ENCODE measurements at places on chromosomes 3 and 15.

- no peak for DNase-seq
Measured at GRCh38 chr3:189239616-189240015, 67.8 kb downstream of the TPRG1 start.

DNA sequence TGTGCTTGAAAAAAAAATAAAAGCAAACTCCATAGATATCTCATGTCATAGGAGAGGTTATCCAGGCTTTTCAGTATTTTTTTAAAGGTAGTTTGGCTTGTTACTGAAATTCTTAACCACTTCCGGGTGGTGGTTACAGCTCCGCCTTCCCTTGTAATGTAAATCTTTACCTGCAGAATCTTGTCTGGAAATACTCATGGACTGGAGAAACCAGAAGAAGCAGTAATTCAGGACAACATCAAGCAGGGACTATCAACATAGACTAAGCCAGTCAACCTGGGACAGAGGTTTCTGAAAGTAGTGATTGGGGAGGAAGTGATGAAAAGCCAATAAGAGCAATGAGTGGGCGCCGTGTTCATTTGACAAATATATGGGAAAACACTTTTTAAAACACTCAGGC lies 78.9 kb upstream of the SKOR1 start:
- DNase-seq = no peak

DNA sequence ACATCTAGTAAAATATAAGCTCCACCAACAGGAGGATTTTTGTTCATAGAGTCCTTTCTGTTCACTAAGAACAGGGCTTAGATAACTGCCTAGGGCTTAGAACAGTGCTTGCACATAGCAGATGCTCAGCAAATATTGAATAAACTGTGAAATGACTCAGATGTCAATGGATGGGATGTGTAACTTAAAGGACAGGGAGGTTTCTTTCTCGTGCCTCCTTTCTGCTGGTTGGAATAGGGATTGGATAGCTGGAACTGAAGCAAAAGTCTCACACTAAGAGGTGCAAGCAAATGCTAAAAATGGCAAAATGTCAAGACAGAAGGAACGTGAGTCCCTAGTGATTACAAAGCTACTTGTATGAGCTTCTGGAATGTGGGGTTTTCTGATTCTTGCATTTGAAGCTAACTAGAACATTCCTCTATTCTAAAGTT lies 392.8 kb upstream of the WNT5A start:
- DNase-seq = no peak

DNA sequence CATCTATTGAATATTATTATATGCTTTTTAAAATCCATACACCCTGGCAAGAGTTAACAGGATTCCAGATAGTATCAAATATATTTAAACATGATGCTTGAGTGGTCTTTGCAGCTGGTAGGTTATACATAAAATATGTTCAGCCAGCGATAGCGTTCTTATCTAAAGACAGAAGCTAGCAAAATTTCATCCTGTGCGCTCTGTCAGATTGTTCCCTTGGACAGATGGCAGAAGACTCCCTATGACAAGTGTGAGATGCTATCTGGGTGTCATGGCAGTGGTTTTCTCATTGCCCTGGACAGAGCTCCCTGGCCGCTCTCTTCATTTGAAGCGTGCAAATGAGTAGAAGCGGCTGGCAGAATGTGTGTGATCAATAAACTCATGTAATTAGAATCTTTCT lies 175.2 kb upstream of the SOX14 start:
- DNase-seq = no peak

- no peak for DNase-seq
Measured at GRCh38 chr3:178507507-178508442, 28.5 kb upstream of the KCNMB2 start.

GRCh38 chr15:41554343-41554742 lies 4.7 kb upstream of the TYRO3 start:
- DNase-seq = no peak

GRCh38 chr3:36677331-36678007 lies 86.9 kb downstream of the DCLK3 start:
- DNase-seq = no peak

DNA sequence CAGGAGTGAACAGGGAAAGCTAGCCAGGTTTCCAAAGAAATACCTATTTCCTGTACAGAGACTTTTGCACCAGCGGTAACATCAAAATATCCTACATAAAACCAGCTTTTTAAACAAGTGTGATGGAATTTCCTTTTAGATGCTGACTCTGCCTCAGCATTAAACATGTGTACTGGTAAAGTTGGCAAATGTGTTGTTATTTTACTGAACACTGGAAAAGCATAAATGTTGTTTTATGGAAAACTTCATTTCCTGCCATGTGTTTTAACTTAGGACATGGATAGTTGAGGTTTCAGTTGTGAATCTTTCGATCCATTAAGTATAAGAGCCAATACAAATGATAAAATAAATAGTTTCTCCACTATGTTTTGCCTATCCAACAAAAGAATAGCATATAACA lies 15.7 kb downstream of the OXNAD1 start:
- no peak for DNase-seq

DNA sequence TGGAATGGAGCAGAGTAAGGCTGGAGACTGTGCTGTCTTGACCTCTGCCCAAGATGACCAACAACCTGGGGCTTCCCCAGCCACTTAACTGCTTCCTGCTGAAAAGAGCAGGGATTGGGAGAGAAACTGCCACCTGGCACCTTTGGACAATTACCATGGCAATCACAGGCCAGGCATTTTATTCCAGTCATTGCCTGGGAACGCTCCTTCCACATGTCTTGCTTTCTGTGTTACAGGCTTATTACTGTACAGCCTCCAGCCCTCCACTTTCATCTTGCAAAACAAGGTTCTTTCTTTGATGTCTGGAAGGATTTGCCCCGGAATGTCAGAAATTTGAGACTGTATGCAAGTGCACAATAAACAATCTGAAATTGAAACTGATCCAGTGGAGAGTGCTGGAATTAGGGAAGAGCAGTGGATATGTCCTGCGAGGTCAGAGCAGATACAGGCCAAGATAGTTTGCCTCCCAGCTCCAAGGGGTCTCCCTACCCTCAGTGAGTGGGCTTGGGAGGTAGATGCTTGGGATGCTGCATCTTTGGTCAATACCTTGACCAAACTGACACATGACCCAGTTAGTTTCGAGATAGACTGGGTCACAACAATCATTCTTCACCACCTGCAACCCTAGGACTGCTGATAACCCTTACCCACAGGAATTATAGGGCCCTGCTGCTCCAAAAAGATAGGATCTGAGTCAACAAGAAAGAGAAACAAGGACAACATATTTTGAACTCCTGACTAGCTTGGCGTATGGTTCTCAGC lies 2.7 kb downstream of the PPP1R14D start:
- no peak for DNase-seq

- DNase-seq = no peak
Measured at GRCh38 chr3:38311476-38311875, 29.4 kb downstream of the SLC22A14 start.

- no peak for DNase-seq
Measured at GRCh38 chr3:171446801-171447578, 13.2 kb downstream of the TNIK start.

DNA sequence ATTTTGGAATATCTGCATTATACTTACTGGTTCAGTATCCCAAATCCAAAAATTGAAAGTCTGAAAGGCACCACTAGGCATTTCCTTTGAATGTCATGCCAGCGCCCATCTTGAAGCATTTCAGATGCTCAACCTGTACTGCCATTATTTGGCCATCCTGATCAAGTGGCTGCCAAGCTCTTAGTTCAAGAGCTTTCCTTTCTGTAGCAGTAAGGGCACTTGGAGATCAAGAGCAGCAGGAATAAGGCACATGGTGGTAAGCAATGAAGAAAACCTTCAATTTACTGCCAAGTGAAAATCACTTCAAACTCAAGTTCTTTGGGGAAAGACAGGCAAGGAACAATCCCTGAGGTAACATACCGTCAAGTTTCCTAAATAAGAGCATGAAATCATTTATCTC lies 10.0 kb downstream of the RHOA start:
- DNase-seq = no peak

- no peak for DNase-seq
Measured at GRCh38 chr3:152968388-152969024, 133.6 kb downstream of the P2RY1 start.

- no peak for DNase-seq
Measured at GRCh38 chr3:17770682-17771081, 28.3 kb upstream of the TBC1D5 start.

GRCh38 chr3:59404851-59405250 lies 355.0 kb upstream of the CFAP20DC start:
- DNase-seq = no peak

GRCh38 chr15:26261413-26261812 lies 398.3 kb upstream of the ATP10A start:
- no peak for DNase-seq

- DNase-seq = no peak
Measured at GRCh38 chr15:62857411-62857853, 185.1 kb upstream of the TPM1 start.

DNA sequence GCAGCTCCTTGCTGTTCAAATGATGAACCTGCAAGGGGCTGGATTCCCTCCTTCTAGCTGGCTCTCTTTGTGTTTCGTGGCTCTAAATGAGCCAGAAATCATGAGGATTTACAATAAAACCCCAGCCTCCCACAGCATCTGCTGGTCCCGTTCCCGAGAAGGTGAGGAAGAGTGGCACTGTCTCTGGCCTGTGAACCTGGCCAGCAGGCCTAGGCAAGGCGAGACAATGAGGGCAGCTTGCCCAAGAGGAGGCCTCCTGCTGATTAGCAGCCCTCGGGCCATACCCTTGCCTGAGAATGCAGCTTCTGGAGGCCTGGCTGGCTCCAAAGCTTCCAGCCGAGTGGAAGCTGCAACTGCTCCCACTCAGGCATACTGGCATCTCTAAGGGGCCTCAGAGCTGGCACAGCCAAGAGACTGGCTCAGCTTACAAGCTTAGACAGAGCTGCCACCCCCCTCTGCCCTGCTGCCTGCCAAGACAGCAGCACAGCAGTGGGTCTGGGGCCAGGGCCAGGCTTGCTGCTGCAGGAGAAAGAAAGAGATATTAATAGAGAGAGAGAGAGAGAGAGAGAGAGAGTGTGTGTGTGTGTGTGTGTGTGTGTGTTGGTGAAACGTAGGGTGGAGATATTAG lies 76.5 kb downstream of the HMG20A start:
- DNase-seq = no peak

- no peak for DNase-seq
Measured at GRCh38 chr3:85760342-85760741, 801.6 kb downstream of the CADM2 start.

DNA sequence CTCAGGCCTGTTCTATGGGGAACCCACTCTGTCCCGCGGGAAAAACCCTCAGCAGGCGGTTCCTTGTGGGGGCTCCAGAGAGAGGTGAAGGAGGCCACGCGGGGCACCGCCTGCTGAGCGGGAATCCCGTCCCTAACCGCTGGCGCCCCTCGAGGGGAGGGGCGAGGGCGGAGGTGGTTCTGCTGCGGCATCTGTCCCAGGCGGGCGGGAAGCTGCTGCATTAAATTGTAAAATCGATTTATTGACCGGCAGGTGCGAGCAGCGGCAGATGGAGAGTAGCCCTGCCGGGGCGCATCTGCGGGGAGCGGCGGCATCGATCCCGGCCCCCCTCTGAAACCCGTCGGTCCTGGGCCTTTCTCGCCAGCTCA lies 3.7 kb upstream of the DLL4 start:
- DNase-seq = no peak

- no peak for DNase-seq
Measured at GRCh38 chr15:75043509-75044257, 20.3 kb downstream of the PPCDC start.

GRCh38 chr3:48196611-48197010 lies 8.4 kb upstream of the CDC25A start:
- no peak for DNase-seq

GRCh38 chr3:27080258-27080525 lies 289.0 kb downstream of the NEK10 start:
- DNase-seq = no peak

DNA sequence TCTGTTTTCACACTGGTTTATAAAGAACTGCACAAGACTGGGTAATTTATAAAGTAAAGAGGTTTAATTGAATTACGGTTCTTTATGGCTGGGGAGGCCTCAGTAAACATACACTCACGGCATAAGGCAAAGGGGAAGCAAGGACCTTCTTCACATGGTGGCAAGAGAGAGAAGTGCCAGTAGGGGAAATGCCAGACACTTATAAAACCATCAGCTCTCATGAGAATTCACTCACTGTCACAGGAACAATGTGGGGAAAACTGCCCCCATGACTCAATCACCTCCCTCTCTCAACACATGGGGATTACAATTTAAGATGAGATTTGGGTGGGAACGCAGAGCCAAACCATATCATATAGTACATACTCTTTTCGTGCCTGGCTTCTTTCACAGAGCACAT lies 42.4 kb downstream of the MAP2K1 start:
- DNase-seq = no peak

- DNase-seq = no peak
Measured at GRCh38 chr15:33649217-33649933, 318.9 kb upstream of the CHRM5 start.

- no peak for DNase-seq
Measured at GRCh38 chr3:118675305-118675704, 359.3 kb downstream of the IGSF11 start.

- no peak for DNase-seq
Measured at GRCh38 chr3:64385277-64385676, 160.0 kb upstream of the PRICKLE2 start.

DNA sequence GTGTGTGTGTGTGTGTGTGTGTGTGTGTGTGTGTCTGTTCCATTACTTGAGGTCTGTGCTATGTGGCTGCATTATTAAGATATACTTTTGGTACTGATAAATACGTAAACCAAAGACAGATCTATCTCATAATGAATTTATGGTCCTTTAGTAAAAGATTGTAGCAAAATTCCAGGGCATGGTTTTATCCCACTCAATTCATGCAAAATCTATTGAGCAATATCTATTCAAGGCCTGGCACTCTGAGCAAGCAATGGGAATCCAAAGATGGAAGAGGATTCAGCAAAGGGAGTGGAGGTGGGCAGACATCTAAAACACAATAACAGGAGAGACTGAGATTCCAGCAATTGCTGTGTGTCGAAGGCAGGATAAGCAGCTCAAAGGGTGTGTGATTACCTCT lies 86.8 kb downstream of the RFTN1 start:
- no peak for DNase-seq

GRCh38 chr3:120162400-120162799 lies 68.2 kb upstream of the GSK3B start:
- no peak for DNase-seq

- DNase-seq = no peak
Measured at GRCh38 chr3:101521211-101521701, 8.2 kb upstream of the SENP7 start.

- no peak for DNase-seq
Measured at GRCh38 chr3:188211476-188211875, 57.5 kb downstream of the LPP start.

Measured in stimulated activated CD8-positive, alpha-beta memory T cell treated with anti-CD3 and anti-CD28 coated beads, Interleukin-7, amount 100 ng/mL, for 1 hour (primary cell).